Suppressor macrophage (primary cell): ENCODE measurements at places on chromosomes 5 and 9.

- no peak for DNase-seq
Observed at GRCh38 chr5:79827159-79827629, 137.6 kb downstream of the CMYA5 start.

DNA sequence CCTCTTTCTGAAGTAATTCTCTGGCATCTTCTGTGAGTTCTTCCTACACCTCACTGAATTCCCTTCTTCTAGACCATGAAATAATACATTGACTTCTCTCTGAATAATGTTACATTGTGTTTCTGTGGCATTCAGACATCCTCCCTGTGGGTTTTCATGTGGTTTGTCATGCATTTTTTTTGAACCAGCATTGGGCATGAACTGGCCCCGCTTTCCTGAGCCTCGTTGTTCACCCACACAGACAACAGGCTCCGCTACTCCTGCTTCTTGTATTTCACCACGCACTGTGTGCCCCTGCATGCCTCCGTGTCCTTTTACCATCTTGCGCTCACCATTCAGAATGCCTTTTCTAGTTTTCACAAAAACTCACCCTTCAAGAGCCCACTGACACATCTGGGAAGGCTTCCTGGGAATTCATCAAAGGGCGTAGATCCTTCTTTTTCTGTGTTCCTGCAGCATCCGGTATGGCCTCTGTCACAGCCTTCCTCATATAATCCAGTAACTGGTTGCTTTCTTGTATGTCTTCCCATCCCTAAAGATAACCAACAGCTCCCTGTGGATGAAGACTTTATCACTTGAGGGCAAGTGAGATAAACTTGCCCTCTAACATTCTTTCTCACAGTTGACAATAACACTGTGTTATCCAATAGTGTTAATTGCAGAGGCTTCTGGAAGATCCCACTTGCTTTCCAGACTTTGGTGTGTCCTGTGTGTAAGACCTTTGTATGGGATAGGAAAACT is 51.5 kb upstream of the ADAMTSL1 start:
- DNase-seq: no peak

DNA sequence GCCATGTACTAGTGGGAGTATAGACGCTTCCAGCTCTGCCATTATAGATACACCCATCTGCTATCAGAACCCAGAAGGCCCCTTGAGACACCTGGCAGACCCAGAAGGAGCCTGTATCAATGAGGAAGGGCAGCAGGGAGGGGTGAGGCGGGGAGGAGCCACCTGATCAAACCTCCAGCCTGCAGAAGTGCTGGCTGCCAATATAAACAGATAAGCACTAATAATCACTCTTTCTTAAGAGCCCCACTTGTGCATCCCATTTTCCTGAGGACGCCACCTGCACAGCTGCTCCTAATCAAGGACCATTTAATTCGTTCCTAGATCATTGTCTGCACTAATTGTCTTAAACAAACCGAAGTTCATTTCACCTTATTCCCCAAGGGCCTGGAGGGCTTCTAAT is 75.0 kb upstream of the NEK6 start:
- no peak for DNase-seq

GRCh38 chr9:88372103-88372654 is 16.1 kb upstream of the SPIN1 start:
- DNase-seq: no peak

GRCh38 chr9:90107040-90107725 is 502.4 kb downstream of the GADD45G start:
- no peak for DNase-seq

DNA sequence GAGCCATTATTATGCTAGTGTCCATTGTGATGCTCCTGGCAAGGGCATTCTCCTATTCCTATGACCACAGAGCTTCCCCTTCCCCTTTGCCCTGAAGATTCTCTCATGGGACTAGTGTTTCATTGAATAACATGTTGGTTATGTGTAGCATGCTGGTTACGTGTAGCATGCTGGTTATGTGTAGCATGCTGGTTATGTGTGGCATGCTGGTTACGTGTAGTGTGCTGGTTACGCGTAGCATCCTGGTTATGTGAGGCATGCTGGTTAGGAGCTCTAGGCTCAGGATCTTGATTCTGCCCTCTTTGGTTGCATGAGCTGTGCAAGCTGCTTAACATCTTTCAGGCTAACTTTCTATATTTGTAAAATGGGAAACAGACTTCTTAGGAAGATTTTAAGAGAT is 46.5 kb upstream of the GPR151 start:
- DNase-seq: no peak

- DNase-seq: no peak
Observed at GRCh38 chr5:91049800-91050199, 333.3 kb downstream of the ARRDC3 start.

GRCh38 chr5:12248831-12249230 is 344.6 kb upstream of the CTNND2 start:
- no peak for DNase-seq

DNA sequence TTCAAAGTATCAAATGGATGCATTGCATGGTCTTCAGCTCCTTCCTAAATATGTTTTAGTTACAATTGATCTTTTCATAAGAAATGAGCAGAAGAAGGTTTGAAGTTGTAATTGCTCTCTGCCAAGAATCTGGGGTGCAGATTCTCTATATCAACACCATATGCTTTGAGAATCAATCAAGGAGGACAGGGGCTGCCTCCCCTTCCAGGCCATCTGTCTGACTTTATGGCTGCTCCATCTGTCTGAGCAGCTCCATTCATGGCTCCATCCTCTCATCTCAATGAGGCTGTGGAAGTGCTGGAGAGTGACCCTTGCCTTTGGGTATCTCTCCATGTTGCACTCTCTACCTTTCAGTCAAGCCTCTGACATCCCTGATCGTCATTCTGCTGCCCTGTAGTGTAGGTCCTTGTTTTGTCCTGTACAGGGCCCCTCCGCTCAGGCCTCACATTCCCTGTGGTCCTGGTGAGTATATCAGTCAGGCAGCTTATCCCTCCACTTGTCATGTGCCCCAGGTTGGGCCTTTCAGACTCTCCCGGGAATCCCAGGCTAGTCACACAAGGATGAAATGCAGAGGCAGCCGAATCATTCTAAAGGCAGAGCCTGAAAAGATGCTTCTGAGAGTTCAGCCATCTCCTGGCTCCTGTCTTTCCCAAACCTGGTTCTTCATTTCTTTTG is 14.0 kb upstream of the SV2C start:
- no peak for DNase-seq

DNA sequence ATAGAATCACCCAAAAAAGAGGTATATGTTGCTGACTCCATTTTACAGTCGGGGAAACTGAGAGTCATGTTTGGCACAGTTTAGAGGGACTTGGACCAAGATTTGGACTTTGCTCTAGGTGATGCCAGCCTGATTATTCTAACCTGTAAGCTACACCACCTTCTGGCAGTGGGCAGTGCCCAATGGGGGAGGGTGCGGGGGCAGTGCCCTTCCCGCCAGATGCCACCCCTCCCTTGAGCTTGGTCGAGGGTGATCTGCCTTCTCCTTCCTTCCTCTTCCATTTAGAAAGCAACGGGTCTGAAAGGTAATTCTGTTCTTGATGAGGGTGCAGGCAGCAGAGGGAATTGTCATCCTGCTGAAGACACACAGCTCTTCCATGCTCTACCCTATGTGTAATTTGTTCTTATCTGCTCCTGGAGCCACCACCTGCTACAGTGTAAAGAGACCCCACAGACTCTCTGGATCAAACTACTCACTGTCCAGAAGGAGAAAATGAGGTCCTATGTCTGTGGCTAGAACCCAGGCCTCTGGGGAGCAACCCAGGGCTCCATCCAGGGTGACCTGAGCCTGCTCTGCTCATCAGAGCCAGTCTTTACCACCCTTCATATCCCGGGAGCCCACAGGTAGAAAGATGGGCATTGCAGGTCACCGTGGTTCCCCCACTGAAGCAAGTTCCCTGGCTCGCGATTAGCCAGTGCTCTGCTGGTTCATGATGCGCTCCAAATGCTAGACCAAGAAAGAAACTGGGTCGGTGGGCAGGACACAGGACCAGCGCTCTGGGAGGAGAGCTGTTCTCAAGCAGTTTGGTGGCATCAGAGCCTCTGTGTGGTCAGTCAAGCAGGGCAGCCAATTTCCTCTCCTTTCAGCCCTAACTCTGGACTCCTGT is 156.2 kb downstream of the RGS3 start:
- no peak for DNase-seq

GRCh38 chr9:11931751-11932150 is 761.4 kb upstream of the TYRP1 start:
- no peak for DNase-seq

DNA sequence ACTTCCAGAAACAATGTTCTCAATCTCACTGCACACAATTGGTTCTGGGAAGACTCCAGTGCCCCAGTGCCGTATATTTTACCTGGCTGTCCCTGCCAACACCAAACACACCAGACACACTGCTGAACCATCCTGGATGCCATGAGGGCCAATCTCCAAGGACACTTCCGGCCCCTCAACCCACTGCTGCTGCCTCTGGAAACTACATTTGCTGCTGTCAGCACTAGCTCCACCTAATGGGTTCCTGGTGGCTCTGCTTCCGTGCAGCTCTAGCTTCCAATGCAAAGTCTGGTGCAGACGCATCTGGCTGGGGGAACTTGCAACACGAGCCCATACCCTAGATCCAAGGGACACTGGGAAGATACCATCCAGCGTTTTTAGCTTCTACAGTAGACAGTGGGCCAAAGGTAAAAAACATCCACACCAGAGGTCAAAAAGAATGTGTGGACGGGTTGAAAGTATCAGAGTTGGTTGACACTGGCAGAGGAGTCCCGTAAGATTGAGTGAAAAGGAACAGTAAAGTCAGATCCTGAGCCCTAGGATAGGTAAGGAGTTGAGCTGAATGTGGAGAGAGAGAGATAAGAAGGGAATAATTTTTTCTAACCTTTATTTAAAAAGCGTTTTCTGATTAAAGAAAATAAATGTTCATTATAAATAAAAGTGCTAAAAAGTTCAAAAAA is 99.7 kb upstream of the KIF2A start:
- DNase-seq: no peak

- peak; percentile 79 for DNase-seq
Observed at GRCh38 chr9:72557549-72557948, 36.1 kb downstream of the TMC1 start.

DNA sequence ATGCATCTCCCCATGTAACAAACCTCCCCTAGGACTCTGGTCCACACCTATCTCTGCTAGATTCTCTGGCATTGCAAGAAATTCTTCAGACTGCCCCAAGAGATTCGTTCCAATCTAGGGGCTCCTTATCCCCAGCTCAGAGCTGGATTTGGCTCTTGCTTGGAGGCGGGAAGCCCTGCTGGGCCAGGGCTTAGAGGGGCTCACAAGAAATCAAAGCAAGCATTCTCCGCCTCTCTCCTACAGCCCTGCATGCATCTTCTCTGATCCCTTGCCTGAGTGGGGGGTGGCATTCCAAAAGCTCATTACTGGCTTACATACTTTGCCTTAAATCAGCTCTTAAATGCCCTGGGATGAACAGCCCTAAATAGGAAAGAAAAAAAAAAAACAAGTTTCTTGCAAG is 75.8 kb downstream of the KCNIP1 start:
- no peak for DNase-seq

- peak; percentile 8 for DNase-seq
Observed at GRCh38 chr9:120579139-120580050, 572 bp downstream of the CDK5RAP2 start.

GRCh38 chr5:176355400-176356178 is 6.0 kb downstream of the KIAA1191 start:
- DNase-seq: no peak

DNA sequence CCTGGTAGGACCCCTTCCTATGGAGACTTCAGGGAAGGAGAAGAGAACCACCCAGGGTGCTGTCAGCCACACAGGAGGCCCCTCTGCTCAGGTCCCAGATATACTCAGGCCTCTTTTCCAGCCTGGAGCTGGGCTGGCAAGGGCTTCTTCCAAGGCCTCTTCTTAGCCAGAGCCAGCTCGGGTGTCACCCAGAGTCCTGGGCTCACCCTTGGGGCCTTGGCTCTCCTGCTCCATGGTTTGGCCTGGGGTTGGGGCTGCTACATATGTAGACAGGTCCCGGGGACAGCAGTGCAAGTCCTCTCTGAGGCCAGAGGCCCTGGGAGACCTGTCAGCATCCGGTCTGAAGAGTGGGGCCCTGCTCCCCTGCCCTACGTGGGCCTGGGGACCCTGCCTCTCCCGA is 22.8 kb downstream of the PAEP start:
- DNase-seq: no peak

DNA sequence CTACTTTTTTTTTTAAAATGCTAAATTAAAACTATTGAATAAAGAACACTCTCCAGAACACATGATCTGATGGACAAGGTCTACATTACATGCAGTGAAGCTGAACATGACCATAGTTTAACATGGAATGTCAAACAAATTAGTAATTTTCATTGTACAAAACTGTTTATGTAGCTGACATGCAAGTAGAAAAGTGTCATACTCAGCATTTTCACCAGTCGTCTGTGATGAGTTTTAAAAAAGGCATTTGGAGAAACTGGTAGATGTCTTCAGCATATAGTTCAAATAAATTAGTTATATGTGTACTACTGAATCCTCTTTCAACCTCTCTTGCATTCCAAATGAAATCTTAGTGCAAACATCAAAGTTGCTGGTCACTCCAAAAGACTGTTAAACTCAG is 301.9 kb downstream of the FER start:
- no peak for DNase-seq

DNA sequence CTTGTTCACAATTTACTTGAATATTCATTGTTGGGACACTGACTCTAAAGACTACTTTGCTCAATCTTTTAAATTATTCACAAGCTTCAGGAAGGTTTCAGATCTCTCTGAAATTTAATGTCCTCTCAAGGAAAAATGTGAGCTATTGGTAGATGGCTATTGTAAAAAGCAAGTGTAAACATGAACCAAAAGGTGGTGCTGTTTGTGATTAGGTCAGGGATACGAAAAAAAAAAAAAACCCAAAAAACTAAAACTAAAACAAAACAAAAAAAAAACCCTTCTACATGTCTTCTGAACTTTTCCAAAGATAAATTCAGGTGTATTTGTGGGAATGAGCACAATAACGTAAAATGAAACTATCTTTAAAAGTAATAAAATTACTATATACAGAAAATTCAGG is 193.8 kb downstream of the SLF1 start:
- DNase-seq: no peak

DNA sequence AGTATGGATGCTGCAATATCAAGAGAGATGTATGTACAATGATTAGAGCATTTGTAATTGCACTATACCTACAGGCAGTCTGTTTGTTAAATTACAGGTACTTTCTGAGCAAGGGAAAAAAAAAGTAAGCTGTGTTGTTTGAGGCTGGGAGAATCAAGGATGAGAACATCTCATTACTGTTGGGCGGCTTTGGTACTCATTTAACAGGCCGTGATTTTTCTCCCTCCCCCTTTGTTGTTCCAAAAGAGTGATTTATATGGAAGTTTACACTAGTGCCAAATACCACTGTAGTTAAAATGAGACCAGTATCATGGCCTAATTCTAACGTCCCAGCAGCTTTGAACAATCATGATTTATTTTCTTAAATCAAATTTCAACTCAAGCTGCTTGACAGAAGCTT is 71.2 kb upstream of the GNA14 start:
- DNase-seq: no peak

GRCh38 chr9:25224309-25224708 is 453.9 kb downstream of the TUSC1 start:
- DNase-seq: no peak
